ENCODE measurements at places on chromosomes 4 and X.
A peak's percentile ranks its signal among the peaks of the same experiment; 100 is the strongest.

DNA sequence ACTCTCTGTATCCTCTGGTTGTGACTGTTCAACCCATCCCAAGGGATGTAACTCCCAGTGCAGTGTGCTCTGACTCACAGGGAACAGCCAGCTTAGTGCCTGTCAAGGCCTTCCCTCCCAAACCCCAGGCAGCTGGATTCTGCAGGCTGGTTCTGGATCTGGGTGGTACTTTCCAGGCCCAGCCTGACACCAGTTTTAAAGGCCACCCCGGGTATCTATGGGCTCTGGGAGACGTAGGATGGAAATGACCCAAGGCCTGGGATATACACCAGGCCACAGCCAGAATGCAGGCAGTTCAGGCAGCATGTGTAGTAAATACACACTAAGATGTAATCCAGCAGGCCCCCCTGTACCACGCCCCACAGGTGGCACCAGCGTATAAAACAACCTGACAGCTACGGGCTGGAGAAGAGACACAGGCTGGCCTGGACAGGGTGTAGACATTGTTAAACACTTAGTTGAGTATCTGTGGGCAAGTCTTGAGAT lies 64.2 kb downstream of the SPINK2 start:
- DNase-seq = no peak

DNA sequence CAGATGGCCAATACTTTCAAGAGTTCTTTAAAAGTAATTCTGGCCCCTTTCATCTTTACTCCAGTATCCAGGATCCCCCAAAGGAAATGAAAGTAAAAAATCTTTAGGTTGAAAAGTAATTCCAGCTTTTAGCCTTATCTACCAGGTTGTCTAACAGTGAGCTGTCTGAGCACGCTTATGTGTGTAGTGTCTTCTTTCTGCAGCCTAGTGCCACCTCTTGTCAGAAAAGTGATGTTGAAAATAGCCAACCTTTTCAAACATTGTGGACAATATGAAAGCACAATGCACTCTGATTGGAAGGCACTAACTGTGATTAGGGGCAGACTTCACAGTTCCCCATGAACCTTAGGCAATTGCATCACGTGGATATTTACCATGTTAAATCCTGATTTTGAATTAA lies 92.1 kb downstream of the RELL1 start:
- DNase-seq = no peak

DNA sequence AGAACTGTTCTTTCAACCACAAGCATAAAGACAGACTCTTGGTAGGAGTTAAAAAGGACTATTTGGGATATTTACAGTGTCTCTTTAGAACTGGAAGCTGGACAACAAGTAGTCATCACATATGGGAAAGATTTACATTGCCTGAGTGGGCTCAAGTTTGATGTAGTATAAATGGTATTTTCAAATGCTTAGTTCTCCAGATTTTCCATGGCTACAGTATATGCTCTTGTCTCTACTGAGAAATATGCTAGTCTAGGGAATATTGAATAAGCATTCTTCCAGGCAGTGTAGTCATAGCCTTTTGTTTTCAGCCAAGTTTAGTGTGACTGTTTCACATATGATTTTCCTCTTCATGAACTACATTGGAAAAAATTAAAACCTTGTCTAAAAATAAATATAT lies 315.6 kb downstream of the ARHGAP24 start:
- no peak for DNase-seq

DNA sequence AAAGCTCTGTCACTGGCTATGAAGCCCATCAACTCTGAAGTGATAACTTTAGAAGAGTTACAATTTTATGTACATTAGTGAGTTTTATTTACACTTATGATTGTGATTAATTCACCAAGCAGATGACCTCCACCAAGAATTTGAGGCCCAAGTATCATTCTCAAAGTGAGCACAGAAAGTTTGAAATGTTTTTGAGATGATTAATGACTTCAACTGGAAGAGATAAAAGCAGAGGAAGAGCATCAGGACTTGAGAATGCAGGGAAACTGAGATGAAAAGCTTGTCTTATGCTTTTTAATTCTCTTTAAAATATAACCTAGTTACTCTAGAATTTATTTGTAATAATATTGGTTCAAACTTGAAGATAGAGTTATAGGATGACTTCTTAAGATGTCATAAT lies 112.8 kb upstream of the H2AZ1 start:
- DNase-seq = no peak

DNA sequence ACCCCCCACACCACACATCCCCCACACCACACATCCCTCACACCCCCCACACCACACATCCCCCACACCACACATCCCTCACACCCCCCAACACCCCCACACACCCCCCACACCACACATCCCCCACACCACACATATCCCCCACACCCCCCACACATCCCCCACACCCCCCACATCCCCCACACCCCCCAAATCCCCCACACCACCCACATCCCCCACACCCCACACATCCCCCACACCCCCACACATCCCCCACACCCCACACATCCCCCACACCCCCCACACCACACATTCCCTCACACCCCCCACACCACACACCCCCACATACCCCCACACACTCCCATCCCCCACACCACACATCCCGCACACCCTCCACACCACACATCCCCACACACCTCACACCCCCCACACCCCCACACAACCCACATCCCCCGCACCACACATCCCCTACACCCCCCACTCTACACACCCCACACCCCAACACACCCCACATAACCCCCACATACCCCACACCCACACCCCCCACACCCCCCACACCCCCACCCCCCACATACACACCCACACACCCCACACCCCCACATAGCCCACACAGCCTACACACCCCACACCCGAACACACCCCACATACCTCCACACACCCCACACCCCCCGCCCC lies 172.9 kb downstream of the DCLK2 start:
- no peak for DNase-seq

DNA sequence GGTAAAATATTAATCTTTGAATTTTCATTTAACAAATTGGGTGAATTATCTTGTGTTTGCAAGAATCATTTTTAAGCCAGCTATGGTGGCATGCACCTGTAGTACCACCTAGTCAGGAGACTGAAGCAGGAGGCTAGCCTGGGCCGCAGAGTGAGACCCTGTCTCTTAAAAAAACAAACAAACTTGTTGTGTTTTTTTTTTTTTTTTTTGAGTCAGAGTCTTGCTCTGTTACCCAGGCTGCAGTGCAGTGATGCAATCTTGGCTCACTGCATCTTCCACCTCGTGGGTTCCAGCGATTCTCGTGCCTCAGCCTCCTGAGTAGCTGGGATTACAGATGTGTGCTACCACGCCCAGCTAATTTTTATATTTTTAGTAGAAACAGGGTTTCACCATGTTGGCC lies 2.2 kb downstream of the TXLNG start:
- no peak for DNase-seq

DNA sequence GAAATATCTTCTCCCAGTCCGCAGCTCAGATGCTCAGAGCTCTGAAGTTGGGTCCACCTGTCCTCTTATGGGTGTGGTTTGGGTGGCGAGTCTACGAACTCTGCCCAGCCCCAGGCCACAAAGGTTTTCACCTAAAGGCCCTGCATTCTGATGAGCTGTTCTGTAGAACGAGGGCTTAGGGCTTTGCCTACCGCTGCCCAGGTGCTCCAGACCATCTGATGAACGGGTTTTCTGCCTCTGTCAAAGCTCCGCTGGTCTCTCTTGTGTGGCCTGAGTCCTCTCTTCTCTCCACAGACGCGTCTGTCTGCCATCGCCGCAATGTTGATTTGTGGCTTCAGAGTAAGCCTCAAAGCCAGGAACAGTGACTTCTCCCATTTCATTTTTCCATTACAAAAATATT lies 28.4 kb upstream of the CPLX1 start:
- DNase-seq = no peak

GRCh38 chrX:88903989-88904718 lies 157.1 kb downstream of the CPXCR1 start:
- no peak for DNase-seq

- DNase-seq = peak; percentile 81
Measured at GRCh38 chr4:140237616-140238350, 83.8 kb upstream of the MAML3 start.

DNA sequence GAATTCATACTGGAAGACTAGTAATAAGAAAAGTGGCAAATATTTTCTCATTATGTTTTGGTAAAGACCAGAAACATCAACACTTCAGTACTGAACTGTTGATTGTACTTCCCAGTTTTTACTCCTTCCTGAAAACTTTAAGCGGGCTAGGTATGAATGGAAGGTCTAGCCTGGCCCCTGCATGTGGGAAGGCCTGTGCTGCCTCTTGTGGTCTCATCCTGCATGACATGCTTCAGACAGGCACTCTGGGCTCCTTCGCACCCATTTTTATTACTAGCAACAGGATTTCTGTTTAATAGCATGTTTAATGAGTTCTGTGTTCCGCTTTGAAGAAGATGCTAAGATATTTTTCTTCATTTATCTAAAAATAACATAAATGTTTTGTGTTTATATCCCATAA lies 279.1 kb downstream of the ANK2 start:
- DNase-seq = no peak

- no peak for DNase-seq
Measured at GRCh38 chr4:1991596-1992434, 17.0 kb downstream of the NELFA start.

- DNase-seq = no peak
Measured at GRCh38 chr4:46886711-46887110, 22.3 kb downstream of the COX7B2 start.

DNA sequence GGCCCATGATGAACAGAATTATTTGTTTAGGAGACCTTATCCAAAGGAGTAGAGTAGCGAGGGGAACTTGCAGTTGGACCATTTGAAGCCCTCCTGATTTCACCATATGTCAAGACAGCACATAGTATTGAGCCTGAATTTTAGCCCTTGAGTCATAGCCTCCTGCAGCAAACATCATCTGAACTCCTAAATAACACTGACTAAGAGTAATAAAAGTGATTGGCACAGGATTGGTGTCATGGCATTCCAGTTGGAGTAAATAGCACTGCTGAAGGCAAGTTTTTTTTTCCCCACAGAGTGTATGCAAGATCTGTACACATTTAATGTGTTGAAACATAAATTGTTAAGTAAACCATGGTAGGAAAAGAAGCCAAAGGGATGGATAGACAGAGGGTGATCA lies 89.0 kb downstream of the COMMD8 start:
- no peak for DNase-seq

GRCh38 chrX:137652086-137652485 lies 86.2 kb downstream of the ZIC3 start:
- DNase-seq = no peak

DNA sequence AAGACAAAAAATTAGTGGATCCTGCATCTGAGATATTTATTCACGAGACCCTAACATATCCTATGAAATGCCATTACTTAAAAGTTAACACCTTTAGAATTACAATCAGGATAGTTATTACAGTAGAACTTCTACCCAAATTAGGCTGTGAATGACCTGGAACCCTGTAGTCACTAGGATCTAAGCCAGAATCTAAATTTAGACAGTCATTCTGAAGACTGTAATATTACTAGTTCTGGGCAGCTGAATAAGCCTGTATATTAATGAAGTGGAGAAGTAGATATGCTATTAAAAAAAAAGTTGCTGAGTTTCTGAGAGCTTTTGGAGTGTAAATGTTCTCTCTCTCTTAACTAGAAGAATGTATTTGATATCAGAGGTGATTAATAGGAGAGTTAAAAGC lies 67.0 kb downstream of the FAM13A start:
- DNase-seq = no peak

- DNase-seq = no peak
Measured at GRCh38 chrX:76517544-76517943, 90.0 kb downstream of the MAGEE1 start.

GRCh38 chrX:2538031-2538757 lies 37.4 kb upstream of the DHRSX start:
- no peak for DNase-seq

GRCh38 chr4:119810001-119810400 lies 181.4 kb upstream of the PDE5A start:
- DNase-seq = no peak

- no peak for DNase-seq
Measured at GRCh38 chrX:115047715-115048114, 30.3 kb upstream of the IL13RA2 start.

GRCh38 chr4:76703123-76703490 lies 194.8 kb downstream of the SOWAHB start:
- DNase-seq = no peak

- no peak for DNase-seq
Measured at GRCh38 chrX:9677098-9677739, 88.4 kb downstream of the GPR143 start.
